Bronchial epithelial cell (primary cell): ENCODE measurements at places on chromosomes 7 and 10.

- DNase-seq: no peak
These were observed 24.4 kb downstream of the CSGALNACT2 start for GRCh38 chr10:43162604-43163003.

- peak; percentile 35 for DNase-seq
These were observed 697 bp upstream of the SNX13 start for GRCh38 chr7:17940951-17941431.

GRCh38 chr10:79443338-79444198, 1.9 kb downstream of the ZCCHC24 start:
- DNase-seq: no peak

GRCh38 chr7:68441645-68442044, 1156.6 kb upstream of the AUTS2 start:
- no peak for DNase-seq

DNA sequence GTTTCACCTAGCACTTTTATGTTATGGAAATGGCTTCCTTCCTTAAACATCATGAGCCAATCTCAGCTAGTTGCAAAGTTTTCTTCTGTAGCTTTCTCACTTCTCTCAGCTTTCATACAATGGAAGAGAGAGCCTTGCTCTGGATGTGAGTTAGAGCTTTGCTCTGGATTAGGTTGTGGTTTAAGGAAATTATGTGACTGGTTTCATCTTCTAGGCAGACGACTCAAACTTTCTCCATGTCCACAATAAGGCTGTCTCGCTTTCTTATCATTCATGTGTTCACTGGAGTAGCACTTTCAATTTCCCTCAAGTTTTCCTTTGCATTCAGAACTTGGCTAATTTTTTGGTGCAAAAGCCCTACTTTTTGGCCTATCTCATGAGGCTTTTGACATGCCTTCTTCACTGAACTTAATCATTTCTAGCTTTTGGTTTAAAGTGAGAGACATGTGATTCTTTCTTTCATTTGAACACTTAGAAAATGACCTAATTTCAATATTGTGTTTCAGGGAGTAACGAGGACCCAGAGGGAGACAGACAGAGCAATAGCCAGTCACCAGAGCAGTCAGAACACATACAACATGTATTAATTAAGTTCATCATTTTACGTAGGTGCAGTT, 49.8 kb downstream of the CNOT4 start:
- DNase-seq: no peak

DNA sequence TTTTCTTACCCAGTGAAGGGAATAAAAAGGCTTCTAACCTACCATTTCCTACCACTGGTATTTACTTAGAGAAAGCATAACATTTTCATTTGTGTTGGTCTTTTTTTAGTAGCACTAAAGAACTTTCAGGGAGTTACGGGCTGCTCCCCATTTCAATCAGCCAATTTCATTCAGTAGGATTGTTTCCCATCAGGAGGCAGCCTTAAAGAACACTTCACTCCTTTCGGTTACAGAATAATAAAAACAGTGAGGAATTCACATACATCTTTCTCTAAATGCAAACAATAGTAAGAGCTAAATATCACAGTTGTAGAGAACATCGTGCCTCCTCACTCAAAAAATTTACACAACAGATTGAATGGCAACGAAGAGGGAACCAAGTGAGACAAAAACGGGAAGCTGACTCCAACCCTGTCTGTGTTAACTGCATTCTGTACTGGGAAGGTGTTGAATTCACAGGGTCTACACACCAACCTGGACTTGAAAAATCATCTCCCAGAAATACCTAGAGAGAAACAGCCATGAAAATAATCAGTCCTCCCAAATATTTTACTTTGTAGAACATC, 55.5 kb upstream of the ABLIM1 start:
- no peak for DNase-seq

DNA sequence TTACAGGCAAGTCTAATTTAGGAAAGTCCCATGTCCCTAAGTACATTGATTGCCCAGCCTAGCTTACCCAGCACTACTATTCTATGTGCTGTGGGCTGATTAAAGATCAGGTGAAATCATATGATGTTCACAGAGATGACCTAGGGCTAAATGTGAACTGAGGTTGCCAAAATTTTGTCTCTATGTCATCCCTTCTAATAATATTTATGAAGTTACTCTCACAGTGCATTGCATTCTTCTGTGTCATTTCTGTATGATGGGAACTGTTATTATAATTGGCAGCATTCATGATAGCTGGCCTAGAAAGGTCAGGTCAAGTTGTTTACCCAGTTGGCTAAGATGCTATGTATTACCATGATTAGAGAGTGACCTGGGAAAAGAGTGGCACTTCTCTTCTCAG, 2.8 kb upstream of the PDK4 start:
- no peak for DNase-seq

DNA sequence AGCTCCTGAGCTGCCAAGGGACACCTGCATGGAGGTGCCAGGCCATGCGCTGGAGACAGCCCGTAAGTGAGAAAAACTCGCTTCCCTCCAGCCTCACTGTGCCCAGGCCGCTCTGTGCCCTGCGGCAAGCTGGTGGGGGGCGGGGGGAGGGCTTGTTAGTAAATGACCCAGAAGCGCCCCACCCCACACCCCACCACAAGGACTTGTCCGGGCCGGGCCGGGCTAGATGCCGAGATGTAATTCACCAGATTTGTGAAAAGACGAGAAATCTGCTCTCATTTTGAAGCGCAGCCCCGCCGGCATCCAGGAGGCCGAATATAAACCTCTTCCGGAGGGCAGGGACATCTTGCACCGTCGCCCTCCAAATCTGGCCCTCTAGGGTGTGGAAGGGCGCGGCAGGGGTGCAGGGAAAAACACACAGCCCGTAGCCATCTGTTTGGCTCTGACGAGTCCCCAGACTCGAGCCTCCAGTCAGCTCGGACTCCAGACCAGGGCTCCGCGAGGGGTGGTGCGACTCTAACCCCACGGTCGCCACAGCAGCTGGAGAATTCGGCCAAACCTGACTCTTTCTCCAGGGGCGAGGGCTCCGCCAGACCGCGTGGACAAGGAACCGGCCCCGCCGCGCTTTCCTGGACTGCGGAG, 14.8 kb downstream of the TLX1 start:
- no peak for DNase-seq

- DNase-seq: no peak
These were observed 142.4 kb downstream of the EGFR start for GRCh38 chr7:55161154-55161687.

DNA sequence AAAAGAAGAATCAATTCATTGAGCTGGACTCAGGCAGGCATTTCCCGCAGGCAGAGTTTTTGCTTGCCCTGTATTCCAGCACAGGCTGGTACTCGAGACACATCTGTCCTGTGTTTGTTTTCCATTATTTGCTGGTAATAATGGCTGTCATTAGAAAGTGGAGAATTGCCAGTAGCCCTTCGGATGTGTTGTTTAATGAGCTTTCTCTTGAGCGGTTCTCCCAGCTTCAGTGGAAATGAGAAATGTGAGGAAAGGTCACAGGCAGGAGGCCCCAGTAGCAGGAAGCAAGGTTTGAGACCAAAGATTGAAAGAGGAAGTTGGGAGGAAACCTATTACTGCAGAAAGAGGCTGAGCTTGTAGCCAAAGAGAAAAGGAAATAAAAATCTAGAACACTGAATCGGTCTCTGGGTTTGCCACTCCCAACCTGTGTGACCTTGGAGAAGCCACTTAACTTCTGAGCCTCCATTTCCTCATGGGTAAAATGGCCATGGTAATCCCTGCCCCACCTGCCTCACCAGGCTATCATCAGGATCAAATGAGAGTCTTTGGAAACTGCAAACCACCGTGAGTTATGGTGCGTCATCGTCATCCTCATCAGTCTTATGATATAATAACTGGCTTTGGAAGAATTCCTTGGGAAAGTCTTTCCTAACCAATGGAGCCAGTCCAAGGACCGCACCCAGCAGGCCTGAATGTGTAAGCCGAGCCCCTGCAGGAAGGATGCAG, 67.7 kb downstream of the TACR2 start:
- peak; percentile 99 for DNase-seq

DNA sequence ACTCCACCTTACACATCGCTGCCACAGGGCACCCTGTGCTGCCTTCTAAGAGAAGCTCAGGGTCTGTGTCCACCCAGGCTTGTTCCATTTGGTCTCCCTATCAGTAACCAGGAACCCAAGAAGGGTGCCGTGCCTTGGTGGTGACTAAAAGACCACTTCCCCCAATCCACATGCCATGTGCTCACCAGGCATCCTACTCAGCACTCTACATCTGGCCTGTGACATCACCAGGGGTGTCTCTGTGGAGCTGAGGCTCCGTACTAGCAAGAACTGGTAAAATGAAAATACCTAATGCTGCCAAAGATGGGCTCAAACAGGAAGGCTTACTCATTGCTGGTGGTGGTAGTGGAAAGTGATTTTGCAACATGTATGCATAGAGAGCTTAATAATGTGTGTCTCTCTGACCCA, 19.0 kb upstream of the C10orf71 start:
- peak; percentile 26 for DNase-seq

DNA sequence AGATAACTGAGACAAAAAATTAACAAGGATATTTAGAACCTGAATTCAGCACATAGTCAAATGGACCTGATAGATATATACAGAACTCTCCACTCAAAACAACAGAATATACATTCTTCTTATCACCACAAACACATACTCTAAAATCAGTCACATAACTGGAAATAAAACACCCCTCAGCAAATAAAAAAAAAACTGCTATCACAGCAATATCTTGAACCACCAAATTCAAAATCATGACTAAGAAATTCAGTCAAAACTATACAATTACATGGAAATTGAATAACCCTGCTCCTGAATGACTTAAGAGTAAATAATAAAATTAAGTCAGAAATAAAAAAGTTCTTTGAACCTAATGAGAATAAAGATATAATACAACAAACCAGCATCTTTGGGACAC, 30.0 kb upstream of the ZNF722 start:
- no peak for DNase-seq

- no peak for DNase-seq
These were observed 10.2 kb downstream of the PLEKHA8 start for GRCh38 chr7:30038196-30038980.

GRCh38 chr7:20393021-20393610, 62.4 kb downstream of the ITGB8 start:
- no peak for DNase-seq

- peak; percentile 40 for DNase-seq
These were observed 87.1 kb upstream of the AFAP1L2 start for GRCh38 chr10:114491419-114491818.

GRCh38 chr10:127298381-127298780, 102.0 kb upstream of the INSYN2A start:
- DNase-seq: no peak

DNA sequence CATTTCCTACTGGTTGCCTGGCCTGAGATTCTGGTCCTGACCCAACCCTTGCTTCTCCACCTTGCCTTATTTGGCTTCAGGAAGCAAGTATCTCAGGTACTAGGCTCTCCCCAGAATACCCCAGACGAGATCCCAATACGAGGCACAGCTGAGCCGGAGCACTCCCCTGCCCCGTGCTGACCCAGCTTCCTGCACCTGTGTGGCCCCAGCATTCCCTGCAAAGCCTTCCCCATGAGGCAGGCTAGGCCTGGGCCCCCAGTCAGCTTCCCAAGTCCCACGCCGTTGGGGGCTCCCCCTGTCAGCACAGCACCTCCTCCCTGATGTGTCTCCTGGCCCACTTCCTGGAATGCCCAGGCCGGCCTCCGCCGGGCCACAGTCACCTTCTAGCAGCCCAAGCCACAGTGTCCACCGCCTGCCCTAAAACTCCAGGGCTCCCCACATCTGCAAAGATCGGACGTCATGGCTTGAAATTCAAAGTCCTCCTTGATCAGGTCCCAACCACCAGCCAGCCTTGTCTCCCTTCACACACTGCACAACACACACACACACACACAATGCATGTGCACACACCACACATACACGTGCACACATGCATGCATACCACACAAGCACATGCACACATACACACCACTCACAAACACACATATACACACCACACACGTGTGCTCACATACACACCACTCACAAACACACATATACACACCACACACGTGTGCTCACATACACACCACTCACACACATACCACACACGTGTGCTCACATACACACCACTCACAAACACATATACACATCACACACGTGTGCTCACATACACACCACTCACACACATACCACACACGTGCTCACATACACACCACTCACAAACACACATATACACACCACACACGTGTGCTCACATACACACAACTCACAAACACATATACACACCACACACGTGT, 78.9 kb upstream of the FOXK1 start:
- no peak for DNase-seq

- DNase-seq: no peak
These were observed 134.9 kb upstream of the RSU1 start for GRCh38 chr10:16952080-16952479.

- no peak for DNase-seq
These were observed 198.3 kb upstream of the YAE1 start for GRCh38 chr7:39367943-39368342.

GRCh38 chr10:119754085-119754484, 28.2 kb downstream of the INPP5F start:
- DNase-seq: no peak

GRCh38 chr7:1076184-1077072, 11.5 kb upstream of the GPER1 start:
- DNase-seq: no peak

DNA sequence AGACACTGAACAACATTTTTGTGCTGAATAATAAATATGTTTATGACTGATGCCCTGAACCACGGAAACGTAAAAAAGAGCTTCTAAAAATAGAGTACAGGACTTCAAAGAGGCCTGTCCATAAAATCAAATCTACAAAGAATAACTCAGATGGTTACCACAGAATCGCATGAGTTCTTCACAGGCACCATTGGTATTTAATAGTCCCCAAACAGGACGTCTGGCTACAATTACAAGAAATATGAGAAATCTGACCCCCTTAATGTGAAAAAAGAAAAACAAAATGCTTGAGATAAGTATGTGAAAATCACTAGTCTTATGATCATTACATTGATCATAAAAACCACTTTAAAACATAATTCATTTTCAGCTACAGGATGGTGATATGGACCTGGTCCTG, 20.8 kb downstream of the CYTH3 start:
- DNase-seq: no peak

DNA sequence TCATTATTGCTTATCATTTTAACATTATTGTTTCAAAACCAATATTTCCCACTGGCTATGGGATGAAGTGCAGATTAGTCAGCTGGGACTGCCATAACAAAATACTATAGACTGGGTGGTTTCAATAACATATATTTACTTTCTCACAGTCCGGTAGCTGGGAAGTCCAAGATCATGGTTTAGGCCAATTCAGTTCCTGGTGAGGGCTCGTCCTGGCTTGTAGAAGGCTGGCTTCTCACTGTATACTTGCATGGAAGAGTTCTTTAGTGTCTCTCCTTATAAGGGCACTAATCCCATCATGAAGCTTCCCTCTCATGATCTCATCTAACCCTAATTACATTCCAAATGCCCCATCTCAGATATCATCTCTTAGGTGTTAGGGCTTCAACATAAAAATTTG, 101.3 kb downstream of the CHRM2 start:
- peak; percentile 68 for DNase-seq
